ENCODE measurements at places on chromosomes 3 and 15.

GRCh38 chr15:87662575-87662974 is 594.0 kb downstream of the NTRK3 start:
- no peak for DNase-seq

GRCh38 chr3:49422379-49423248 is at the start of gene AMT:
Gene AMT (minus strand): TSS chr3:49422473. CDS start chr3:49422450, 23 bp downstream.
- DNase-seq = peak; percentile 67

- DNase-seq = no peak
These were observed 30.6 kb downstream of the HOMER2 start for GRCh38 chr15:82921939-82922338.

DNA sequence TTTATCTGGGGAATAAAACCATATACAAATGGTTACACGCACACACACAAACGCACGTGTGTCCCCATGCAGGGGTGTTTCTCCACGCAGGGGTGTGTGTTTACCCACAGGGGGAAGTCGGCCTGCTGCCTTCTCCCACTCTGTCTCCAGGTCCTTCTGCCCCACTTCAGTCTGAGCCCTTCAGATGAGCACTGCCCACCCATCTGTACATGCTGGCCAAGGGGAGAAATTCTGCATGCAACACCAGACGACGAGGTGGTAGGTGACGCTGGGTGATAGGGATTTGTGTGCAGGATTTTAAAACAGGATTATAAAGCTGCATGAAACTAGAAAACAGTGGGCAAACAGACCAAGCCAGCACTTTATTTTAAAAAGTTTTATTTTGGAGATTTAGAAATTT is 122.5 kb downstream of the TJP1 start:
- DNase-seq = no peak

DNA sequence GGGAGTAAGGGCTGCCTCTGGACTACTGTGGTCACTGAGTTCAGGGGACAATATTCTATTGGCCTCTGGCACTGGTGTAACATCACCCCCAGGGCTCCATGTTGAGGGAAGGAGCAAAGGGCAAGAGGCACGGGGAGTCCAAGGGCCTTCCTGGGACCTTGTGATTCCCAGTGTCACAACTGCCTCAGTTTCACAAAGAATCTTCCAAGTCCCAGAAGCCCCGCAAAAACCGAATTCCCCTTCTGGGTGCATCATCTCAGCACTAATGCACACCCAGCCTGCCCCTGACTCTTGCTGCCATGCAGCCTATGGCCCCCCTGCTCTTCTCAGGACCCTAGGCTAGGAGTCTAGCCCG is 5.5 kb downstream of the AMOTL2 start:
- no peak for DNase-seq

GRCh38 chr3:17195856-17196604 is 311.3 kb downstream of the PLCL2 start:
- DNase-seq = no peak

- DNase-seq = no peak
These were observed 170.3 kb downstream of the CHDH start for GRCh38 chr3:53675942-53676341.

- no peak for DNase-seq
These were observed 12.3 kb upstream of the UBA7 start for GRCh38 chr3:49826016-49826415.

DNA sequence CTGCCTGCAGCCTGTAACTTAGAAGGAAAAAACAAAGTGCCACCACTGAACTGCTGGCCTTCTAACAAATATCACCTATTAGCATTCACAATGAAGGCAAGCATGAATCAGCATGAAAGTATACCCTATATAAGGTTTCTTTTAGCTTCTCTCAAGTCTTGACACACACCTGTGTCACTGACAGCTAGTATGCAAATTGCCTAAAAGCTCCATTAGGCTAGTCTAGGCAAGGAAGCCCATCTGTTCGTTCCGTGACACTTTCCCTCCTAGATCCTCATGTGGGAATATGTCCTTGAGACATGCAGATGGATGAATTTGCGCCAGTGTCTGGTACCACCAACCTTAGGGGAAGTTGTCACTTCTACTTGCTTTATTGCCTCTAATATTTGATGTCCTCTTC is 129.3 kb downstream of the RBMS3 start:
- no peak for DNase-seq

DNA sequence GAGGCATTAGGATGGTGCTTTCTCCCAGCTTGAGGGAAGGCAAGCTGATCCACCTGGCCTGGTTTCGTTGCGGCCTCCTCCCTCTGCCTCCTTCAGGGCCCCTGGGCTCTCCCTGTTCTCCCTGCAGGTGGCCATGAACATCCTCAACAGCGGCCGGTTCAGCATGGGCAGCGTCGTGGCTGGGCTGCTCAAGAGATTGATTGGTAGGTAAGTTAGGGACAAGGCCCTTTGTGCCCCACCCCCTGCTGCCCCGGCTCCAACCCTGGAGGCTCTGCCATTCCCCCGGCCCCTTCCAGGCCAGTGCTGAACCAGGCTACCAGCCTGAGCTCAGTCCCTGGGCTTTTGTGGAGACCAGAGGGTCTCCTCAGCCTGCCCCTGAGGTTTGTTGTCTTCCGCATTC is 23.0 kb downstream of the ACAD9 start:
- no peak for DNase-seq

DNA sequence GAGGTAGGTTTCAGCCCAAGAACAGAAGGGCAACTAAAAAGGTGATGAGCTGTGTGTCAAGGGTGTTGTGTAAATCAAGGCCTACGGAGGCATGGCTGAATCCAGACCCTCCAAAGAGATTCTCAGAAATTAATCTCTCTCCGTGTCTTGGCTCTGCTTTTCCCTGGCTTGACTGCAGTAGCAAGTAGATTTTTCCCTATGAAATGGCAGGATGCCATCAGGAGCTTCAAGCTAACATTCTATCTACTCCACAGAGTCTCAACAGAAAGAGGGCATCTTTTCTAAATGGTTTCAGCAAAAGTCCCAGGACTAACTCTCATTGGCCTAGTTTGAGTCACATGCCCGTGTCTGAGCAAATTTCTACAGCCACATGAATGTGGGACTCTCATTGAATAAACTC is 58.3 kb downstream of the LSM3 start:
- no peak for DNase-seq

DNA sequence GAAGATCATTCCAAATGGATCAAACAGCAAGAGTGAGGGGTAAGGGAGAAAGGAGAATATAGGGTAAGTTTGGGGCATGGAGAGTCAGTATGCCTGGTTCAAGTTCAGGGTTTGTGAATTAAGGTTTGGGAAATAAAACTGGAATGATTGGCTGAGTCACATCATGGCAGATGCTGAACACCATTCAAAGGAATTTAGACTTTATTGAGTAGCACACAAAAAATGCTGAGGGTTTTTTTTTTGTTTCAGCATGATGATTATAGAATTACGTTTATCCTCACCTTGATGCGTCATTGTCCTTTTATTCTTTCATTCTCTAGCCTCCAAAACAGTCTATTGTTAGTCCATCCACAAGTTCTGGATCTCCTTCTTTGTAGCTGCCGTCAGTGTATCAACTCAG is 220.0 kb upstream of the UMPS start:
- no peak for DNase-seq

DNA sequence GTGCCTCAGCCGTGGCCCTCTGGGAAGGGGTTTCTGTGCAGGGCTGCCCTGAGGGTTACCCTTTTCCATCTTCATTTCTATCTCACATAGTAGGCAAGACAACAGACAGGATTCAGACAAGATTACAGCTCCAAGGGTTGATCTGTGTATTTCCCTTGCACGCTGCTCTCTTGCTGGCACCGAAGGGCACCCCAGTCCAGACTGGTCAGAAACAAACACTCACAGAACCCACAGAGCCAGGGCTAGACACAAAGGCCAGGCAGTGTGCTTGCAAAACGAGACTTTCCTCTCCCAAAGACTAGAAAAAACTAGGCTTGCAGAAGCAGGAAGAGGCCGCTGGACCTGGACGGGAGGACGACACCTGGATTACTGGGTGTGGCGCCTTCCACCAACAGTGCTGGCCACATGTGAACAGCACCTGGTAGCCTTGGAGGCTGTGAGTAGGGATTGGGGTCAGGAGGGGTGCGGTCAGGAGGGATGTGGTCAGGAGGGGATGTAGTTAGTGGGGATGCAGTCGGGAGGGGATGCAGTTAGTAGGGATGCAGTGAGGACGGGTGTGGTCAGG is 96.8 kb downstream of the BDH1 start:
- DNase-seq = no peak

DNA sequence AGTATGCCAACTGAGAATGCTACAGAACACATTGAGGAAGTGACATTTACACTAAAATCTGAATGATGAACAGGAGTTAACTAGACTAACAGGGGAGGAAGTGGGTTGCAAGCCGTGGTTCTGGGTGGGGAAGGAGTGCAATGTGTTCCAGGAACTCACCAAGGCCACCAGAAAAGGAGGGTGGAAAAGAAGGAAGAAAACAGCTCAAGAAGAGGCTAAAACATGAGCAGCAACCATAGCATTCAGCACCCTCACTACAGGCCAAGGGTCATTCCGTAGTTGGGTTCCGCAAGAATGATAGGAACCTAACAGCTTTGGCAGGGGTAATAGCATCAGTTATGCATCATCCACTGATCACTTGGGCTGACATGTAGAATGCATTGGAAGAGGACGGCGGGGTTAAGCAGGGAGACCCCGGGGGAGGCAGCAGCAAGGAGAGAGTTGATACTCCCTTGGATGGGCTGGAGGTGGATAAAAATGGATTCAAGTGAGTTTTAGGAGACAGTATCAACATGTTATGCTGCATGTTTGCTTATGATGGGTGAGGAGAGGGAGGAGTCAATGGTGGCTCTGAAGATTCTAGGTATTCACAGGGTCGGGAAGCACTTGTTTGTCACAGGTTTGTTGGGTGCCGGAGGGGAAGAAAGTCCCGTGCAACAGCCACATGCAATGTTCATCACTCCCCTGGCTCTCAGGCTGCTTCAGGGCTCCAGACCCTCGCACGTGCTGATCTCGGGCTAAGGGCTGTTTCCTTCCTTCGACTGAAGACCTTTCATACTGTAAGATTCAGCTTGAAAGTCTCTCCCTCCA is 53.2 kb downstream of the LIPC start:
- DNase-seq = no peak

DNA sequence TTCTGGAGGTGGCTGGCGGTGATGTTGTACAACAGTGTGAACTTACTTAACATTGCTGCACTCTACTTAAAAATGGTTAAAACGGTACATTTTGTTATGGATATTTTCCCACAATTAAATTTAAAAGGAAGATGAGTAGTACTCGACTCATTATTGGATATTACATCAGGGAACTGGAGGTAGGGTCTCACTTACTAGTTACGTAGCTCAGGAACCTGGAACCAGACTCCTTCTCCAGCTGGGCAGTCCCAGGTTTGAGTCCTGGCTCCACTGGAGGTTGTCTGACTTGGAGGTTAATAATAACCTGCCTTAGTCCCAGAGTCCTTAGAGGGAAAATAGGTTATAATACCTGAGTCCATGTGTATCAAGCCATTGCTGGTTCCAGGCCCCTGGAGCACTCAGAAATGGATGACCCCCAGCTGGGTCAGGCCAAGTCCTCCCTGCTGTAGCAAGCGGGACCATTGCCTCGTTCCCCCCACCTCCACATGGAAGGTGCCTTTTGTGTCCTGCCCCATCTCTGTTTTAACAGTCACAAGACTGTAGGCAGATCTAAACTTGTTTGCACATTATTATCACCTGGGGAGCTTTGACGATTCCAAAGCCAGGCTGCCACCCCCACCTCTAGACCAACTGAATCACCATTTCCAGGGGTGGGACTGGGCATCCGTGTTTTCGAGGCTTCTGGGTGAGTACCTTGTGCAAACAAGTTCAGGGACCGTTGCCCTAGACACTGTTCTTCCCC is 126.6 kb downstream of the IGF1R start:
- no peak for DNase-seq

- no peak for DNase-seq
These were observed 7.6 kb downstream of the MYZAP start for GRCh38 chr15:57599296-57599810.

- no peak for DNase-seq
These were observed 42.4 kb upstream of the RHO start for GRCh38 chr3:129485721-129486663.

DNA sequence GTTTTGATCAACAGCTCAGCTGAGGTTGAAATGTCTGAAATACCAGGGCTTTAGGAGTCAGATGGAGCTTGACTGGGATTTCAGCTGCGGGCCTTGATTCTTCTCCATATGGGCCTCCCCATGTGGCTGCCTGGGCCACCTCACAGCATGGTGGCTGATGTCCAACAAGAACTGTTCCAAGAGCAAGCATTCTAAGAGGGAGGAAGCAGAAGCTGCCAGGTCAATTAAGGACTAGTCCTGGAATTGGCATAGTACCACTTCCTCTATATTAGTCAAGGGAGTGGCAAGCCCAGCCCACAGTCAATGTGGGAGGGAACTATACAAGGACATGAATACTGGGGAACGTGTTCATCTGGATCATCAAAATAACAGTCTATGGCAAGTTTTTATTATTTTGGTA is 181.7 kb upstream of the ANKRD28 start:
- no peak for DNase-seq

DNA sequence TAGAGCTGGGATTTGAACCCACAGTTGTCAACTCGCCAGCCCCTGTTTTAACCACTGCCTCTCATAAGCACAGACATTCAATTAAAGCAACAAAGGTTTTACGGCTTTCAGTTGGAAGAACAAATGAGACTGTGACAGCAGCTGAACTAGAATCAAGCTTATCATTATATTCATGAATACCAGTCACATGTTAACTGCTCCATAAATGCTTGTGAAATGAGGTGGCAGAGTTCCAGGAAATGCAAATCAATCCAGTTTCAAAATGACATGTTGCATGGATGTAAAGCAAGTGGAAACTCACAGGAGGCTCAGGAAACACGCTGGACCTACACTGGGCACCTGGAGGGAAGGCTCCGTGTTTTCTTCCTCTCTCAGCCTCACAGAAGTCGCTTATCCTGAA is 3.9 kb downstream of the GP5 start:
- no peak for DNase-seq

DNA sequence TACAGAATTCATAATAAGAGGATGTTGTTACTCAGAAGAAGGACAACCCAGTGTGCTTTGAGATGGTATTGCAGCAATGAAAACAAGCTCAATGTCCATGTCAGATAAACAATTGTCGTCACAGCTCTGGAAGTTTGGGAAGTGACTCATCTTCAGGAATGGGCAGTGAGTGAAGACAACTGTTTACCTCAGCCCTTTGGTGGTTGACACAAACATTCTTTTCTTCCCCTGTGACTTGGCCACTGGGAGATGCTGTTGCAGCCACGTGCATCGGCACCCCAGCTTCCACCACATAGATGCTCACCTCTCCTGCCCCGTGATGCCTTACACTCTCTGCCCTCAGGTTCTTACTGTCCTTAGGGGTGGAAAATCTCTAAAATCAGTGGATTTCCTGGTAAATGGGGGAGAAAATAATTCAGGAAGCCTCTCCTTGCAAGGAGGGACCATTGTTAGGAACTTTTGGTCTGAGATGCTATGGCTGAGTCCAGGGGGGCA is 114.1 kb upstream of the GALNT15 start:
- no peak for DNase-seq

GRCh38 chr3:39343076-39343717 is 13.7 kb downstream of the CCR8 start:
- no peak for DNase-seq

- DNase-seq = no peak
These were observed 15.8 kb downstream of the TP63 start for GRCh38 chr3:189646853-189647542.

GRCh38 chr3:158337110-158337509 is 227.2 kb downstream of the RSRC1 start:
- no peak for DNase-seq
